GM06990 (cell line): ENCODE measurements at places on chromosomes 4 and X.

DNA sequence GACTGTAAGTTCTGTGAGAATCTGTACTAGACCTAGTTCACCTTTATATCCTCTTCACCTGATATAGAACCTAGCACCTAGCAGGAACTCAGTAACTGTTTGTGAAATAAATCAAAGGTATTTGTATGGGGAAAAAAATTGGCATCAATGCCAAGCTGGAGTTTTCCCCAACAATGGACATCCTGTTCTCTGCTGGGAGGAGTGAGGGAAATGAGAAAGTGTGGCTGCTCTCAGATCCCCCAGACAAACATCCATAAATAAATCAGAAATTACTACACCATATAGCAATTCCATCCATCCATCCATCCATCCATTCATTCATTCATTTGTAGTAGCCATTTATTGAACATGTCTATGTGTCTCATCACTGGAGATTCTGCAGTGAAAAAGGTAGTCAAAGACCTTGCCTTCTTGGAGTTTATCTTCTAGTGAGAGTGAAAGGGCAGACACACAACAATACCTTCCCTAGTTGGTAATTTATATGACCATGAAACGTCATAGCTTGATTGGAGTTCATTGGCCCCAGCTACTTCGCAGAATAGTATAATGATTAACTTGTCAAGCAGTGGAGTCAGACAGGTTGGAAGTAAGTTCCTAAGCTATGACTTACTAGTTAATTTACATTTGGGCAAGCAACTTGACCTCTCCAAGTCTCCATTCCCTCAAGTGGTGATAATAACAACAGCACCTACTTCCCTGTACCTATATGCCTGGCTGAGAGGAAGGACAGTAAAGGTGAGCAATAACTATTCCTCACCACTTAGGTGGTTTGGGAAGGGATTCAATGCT lies 98.7 kb upstream of the KIT start:
- no peak for DNase-seq

DNA sequence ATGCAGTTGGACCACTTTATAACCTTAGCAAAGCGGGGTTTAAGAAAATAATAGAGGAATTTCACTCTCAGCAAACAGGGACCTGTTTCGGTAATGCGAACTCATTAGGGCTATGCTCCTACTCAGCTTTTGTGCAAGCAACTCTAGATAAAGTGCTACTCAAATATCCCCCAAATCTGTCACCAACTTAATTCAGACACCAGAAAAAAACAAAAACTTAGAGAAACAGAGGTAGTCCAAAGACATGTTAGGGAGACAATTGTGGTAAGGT lies 123.0 kb downstream of the CAMK2D start:
- no peak for DNase-seq

DNA sequence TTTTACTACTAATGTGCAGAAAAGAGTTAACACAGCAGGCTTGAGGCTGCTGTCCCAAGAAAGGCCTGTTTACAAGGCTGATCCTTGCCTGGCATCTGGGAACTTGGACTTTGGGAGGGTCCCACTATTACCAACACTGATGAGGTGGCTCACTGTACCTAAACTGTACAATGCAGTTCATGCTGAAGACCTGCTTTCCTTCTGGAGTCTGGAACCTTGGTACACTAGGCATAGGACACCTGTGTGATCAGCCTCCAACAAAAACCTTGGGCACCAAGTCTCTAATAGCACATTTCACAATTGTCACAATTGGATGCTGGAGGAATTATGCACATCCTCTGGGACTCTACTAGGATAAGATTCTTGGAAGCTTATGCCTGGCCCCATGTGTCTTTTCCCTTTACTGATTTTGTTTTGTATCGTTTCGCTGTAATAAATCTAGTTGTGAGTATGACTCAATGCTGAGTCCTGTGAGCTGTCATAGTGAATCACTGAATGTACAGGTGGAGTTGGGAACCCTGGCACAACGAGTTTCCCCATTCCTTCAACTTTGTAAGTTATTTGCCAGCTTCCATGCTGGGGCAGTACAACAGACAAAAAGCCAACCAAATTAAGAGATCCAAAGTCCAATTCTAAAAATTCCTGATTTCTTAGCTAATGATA lies 45.9 kb downstream of the TEC start:
- DNase-seq: no peak

GRCh38 chr4:169418846-169419245 lies 148.1 kb upstream of the SH3RF1 start:
- DNase-seq: no peak

GRCh38 chrX:103063191-103063845 lies 653 bp downstream of the BEX1 start:
- DNase-seq: no peak

DNA sequence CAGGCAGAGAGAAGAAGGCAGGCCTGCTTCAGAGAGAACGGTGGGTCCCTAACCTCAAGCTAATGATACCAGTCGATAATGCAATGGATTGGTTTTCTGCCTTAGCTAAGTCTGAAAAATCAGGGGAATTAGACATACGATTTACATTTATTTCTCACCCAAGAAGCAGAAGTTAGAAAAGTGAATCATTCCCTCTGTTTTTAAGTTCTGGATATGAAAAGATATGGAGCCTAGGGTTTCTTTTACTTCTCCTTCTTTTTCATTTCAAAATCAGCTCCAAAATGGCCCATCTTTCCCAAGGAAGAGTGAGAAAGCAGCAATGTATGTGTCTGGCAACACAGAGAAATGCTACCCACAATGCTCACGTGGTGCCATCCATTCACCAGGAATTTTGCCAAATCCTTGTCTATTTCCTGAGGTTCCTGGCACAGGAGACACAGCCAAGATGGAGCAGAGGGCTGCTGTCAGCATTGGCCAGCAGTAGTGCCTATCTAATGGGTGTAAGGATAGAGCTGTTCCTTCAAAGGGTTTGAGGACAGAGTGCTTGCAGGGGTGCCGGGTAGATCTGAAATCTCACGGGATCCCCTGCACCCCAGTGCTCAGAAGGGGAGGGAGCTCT lies 231.5 kb downstream of the MAML3 start:
- DNase-seq: no peak

- peak; percentile 32 for DNase-seq
Measured at GRCh38 chr4:86895692-86896488, 3.7 kb upstream of the C4orf36 start.

DNA sequence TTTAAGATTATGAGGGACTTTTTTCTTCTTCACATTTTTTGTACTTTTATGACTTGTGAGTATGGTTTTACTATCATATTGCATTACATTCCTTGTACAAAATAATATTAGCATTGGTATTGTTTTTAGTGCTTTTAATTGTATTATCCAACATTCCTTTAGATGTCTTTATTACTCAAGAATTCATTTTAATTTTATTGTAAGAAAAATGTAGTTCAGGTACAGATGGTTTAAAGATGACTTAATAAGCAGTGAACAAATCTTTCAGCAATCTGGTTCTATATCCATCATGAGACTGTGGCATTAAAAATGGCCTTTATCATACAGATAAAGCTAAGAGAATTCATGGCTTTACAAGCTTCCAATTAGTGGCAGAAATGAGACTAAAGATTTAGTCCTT lies 191.6 kb downstream of the ANTXR2 start:
- no peak for DNase-seq

- DNase-seq: no peak
Measured at GRCh38 chr4:83657336-83657735, 121.4 kb downstream of the GPAT3 start.

- DNase-seq: no peak
Measured at GRCh38 chr4:25161593-25161950, 1.3 kb upstream of the SEPSECS start.

GRCh38 chr4:80367737-80368136 lies 32.2 kb downstream of the CFAP299 start:
- no peak for DNase-seq

DNA sequence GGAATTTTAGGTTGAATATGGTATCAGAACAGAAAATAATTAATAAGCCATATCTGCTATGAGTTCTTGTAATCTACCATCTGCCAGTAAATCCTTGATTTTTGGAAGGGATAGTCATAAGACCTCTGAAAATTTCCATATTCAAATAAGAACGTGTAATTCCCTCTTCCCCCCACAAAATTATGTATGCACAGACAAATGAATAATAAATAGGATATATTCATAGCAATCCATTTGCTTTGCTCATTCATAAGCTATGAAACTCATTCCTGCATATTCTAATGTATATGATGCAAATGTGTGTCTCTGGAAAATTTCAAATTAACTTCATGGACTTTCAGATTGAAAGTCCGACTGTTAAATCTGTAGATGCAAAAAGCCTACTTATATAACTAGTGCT lies 833.1 kb upstream of the GRID2 start:
- no peak for DNase-seq

DNA sequence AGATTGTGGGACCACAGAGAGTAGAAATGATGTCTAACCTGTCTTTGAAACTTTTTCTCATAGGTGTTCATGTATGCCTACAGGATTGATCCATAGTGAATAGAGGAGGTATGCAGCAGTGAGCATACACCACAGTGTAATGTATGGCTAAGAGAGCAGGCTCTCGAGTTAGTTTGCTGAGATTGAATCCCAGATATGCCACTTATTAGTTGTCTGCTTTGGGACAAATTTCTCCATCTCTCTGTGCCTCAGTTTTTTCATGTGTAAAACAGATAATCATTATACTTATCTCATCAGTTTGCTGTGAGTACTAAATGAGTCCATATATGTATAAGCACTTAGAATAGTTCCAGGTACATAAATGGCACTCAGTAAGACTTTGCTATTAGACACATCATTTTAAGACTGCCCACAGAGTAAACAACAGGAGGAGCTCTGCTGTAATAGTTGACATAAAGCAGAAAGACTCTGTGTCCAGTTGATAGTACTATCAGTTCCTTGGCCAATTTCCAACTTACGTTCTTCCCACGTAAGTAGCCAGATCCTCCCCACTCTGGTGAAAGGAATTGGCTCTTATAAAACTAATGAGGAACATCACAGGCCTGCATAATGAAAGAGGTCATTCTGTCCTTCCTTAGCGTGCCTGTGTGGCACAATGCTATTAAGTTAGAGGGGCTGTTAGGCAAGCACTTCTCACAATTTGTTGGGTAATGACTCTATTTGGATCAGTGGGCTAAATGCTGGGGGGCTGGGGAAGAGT lies 20.7 kb upstream of the RNF150 start:
- DNase-seq: no peak

- DNase-seq: no peak
Measured at GRCh38 chr4:160091631-160092030, 988.8 kb downstream of the RAPGEF2 start.

GRCh38 chr4:115537387-115537786 lies 424.0 kb upstream of the NDST4 start:
- no peak for DNase-seq

DNA sequence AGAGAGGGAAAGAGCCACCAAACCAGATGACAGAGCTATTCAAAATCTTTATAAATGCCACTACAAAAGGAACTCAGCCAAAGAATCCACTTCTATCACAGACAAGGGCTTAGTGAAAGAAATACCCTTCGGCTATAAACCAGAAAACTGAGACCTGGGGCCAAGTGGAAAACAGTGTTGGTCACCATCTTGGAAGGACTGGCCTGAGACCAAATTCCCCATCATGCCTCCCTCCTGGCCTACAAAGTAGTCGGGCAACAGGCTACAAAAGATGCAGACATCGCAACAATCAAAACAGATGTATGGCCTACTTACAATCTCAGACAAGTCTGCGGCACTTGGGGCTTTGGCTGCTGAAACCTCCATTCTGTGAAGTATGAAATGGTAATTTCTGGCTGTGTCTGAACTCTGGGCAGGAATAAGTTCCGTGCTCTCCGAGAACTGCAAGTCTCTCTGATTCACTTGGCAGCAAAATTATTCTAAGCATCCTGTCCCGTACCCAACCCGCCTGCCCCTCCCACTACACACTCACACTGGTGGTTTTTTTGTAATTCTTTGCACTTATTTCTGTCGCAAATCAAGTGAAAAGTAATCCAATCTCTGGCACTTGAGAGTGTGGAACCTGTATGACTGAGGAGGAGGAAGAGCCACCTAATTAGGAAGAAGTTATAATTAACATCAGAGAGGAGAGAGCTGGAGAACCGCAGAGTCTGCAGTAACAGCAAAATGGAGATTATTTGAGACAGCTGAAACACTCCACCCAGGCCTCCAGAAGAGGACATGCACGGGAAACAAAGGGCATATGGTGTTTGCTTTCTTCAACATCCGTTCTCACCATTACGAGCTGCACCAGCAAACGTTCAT lies 87.8 kb downstream of the SH3KBP1 start:
- no peak for DNase-seq

GRCh38 chr4:98919996-98920395 lies 8.9 kb downstream of the EIF4E start:
- no peak for DNase-seq

DNA sequence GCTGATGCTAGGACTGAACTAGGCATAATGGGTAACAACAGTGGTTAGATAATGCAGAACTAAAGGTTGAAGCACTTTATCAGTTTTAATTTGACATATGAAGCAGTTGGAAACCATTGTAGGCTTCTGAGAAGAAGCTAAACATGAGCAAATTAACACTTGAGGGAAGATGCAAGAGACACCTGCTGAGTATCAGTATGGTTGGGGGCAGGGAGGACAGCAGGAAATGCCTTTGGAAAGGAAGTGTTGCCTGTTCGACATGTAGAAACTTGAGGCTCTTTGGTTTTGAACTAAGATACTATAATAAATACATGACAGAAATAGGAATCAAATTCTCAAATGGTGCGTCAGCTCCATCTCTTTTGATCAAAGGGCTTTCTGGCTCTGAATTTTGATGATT lies 115.6 kb downstream of the FHIP1A start:
- DNase-seq: no peak

- no peak for DNase-seq
Measured at GRCh38 chr4:159855731-159856130, 752.9 kb downstream of the RAPGEF2 start.

DNA sequence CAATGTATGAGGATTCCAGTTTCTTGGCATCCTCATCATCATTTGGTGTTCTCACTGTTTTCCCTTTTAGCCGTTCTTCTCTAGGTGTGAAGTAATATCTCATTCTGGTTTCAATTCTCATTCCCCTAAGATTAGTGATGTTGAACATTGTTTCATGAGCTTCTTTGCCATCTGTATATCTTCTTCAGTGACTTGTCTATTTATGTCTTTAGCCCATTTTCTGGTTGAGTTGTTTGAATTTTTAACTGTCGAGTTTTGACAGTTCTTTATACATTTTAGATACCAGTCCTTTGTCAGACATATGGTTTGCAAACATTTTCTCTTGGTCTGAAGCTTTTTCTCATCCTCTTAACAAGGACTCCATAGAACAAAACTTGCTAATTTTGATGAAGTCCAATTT lies 101.1 kb downstream of the NHSL2 start:
- DNase-seq: no peak

DNA sequence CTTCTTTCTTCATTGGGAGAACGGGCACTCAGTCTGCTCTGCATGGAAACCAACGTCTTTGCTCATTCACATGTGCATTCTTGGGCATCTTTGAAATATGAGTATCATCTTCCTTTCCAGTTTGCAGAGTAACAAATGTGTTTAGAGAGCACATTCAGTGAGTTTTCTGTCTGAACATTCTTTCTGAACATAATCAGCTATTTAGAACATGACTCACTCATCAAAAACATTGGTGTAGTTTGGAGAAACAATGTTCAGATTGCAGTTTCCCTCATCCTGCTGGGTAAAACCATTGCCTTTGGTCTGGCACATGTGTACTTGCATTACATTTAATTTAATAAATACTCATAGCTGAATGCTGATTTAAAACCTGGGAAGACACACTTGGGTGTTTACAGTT lies 81.5 kb upstream of the F9 start:
- DNase-seq: no peak

GRCh38 chr4:82648356-82648755 lies 86.6 kb upstream of the TMEM150C start:
- no peak for DNase-seq
